A549 treated with ZK216348 at 1 μM for 4 hours (cell line): ENCODE measurements at places on chromosomes 1 and 21. TPM values are rescaled to one million over a fixed set of nuclear protein-coding genes. Genes with fewer than 3 reads are reported as not detected.

TFF1 gene
- total RNA-seq: 20.3 to 28.6 TPM (median 25.3 TPM) in 5 replicates

SMCP gene
- total RNA-seq: not detected in 5 replicates

DHRS3 gene
- 44.3 to 62.2 TPM (median 56.5 TPM) in 5 replicates for total RNA-seq

EPHA2 gene
- 77.4 to 149 TPM (median 141 TPM) in 5 replicates for total RNA-seq

MATN1 gene
- 0.06 TPM in 1 of 5 replicates, not detected in the others for total RNA-seq

L1TD1 gene
- total RNA-seq: not detected in 5 replicates

OLFML3 gene
- total RNA-seq: 2.4 to 3.7 TPM (median 3.6 TPM) in 5 replicates

SPRR5 gene
- not detected in 5 replicates for total RNA-seq

PEA15 gene
- 180 to 206 TPM (median 191 TPM) in 5 replicates for total RNA-seq

MMEL1 gene
- not detected in 5 replicates for total RNA-seq

WDR77 gene
- total RNA-seq: 29.7 to 52.1 TPM (median 48.2 TPM) in 5 replicates

CFHR3 gene
- 0.14 to 0.47 TPM (median 0.32 TPM) in 5 replicates for total RNA-seq

RGSL1 gene
- total RNA-seq: not detected in 5 replicates

NPPA gene
- not detected in 5 replicates for total RNA-seq

SLC37A1 gene
- 2.6 to 4.1 TPM (median 3.8 TPM) in 5 replicates for total RNA-seq

OR2AK2 gene
- not detected in 5 replicates for total RNA-seq

SDC3 gene
- 6.8 to 14.0 TPM (median 10.4 TPM) in 5 replicates for total RNA-seq

NEGR1 gene
- total RNA-seq: not detected in 5 replicates

ISG15 gene
- total RNA-seq: 14.3 to 25.1 TPM (median 18.9 TPM) in 5 replicates

DISP1 gene
- 1.3 to 2.8 TPM (median 1.8 TPM) in 5 replicates for total RNA-seq

SLC35F3 gene
- 3.6 to 5.7 TPM (median 5.2 TPM) in 5 replicates for total RNA-seq

VCAM1 gene
- total RNA-seq: 0.06 TPM in 1 of 5 replicates, not detected in the others

KCNK1 gene
- 17.2 to 21.4 TPM (median 18.8 TPM) in 5 replicates for total RNA-seq

E2F2 gene
- total RNA-seq: 2.1 to 3.5 TPM (median 3.2 TPM) in 5 replicates

TEX50 gene
- not detected in 5 replicates for total RNA-seq

CRABP2 gene
- 6.6 to 13.0 TPM (median 9.6 TPM) in 5 replicates for total RNA-seq

OR2T34 gene
- not detected in 5 replicates for total RNA-seq

RCAN3 gene
- total RNA-seq: 9.7 to 14.9 TPM (median 14.5 TPM) in 5 replicates

LAPTM5 gene
- 0.16 to 0.28 TPM (median 0.22 TPM) in 4 of 5 replicates, not detected in the other for total RNA-seq

LDLRAD1 gene
- total RNA-seq: not detected in 5 replicates
